Regular cardiac myocyte (primary cell): ENCODE measurements at places on chromosomes 2 and 18. TPM values are rescaled to one million over a fixed set of nuclear protein-coding genes. Genes with fewer than 3 reads are reported as not detected.

Gene LINC00305
- total RNA-seq, result not detected in 2 replicates

Gene SCYGR1
- total RNA-seq, result not detected in 2 replicates

Gene CLIP4
- total RNA-seq, result 33.4 and 91.9 TPM in 2 replicates

Gene DNAJC5G
- not detected in 2 replicates for total RNA-seq

Gene FBXO48
- total RNA-seq, result 0.28 and 0.58 TPM in 2 replicates

Gene PTPN2
- 24.3 and 39.2 TPM in 2 replicates for total RNA-seq

Gene NETO1
- not detected in 2 replicates for total RNA-seq

Gene IL37
- total RNA-seq, result not detected in 2 replicates

Gene FAM117B
- total RNA-seq, result 0.77 and 2.5 TPM in 2 replicates
